PC-9 (cell line): ENCODE measurements at places on chromosomes 2 and 18. TPM values are rescaled to one million over a fixed set of nuclear protein-coding genes. Genes with fewer than 3 reads are reported as not detected.

DNA sequence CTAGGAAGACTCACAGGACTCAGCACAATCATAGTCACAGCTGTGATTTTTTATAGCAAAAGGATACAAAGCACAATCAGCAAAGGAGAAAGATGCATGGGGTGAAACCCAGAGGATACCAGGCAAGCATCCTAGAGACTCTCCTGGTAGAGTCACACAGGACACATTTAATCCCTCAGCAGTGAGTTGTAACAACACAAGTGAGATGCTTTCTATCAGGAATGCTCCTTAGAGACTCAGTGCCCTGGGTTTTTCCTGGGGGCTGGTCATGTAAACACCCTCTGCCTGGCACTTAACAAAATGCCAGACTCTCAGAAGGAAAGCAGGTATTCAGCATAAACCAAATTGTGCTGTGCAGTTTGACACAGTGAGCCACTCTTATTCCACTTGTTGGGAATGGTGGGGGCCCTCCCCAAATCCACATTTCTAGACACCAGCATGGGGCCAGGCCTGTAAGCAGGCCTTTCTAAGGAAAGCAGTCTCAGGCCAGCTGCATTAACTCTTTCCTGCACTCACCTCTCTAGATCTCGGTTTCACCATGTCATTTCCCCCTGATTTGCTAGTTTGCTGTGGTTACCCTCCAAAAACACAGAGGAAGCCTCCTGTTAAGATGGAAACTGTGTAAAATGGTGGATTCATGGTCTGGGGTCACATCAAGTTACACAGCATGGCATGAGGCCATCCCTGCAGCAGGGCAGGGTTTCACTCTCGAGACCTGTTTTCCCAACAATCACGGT, 16.9 kb upstream of the RNU4ATAC start:
- no peak for DNase-seq

- no peak for DNase-seq
Observed at GRCh38 chr18:75799449-75800330, 372.2 kb upstream of the SMIM21 start.

DNA sequence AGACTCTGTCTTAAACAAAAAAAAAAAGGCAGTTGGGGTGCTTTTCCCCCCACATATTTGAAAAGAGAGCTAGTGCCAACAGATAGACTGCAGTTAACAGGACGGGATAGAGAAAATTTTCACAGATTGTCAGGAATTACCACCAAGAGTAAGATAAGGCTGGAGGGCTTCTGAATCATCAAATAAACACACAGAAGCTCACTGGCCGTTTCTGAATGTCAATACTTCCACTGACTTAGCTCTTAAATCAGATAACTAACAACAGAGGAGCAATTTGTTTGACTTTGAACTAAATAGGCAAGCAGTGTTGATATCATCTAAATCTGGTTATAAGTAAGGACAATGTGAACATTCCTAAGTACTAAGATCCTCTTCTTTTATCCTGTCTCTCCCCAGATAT, 34.7 kb downstream of the PIEZO2 start:
- no peak for DNase-seq

- DNase-seq, result no peak
Observed at GRCh38 chr2:117502121-117502520, 312.4 kb upstream of the DDX18 start.

DNA sequence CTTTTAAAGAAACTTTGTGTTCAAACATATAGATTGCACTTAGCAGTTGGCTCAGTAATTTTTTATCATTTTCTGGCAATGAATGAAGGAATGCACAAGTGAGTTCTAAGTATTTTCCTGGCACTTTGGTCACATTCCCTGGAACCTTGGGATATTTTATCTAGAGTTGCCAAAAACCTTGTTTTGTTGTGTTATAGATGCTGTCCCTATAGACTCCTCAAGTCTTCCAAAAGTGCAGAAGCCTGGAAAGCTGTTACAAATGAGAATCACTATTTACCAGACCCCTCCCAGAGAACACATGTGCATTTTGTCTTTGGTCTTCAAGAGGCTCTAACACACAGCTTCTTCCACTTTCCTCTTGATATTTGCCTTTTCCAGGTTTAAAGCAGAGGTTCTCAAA, 108.3 kb downstream of the RND3 start:
- DNase-seq, result no peak

GRCh38 chr2:213187833-213188532, 36.6 kb upstream of the IKZF2 start:
- peak; percentile 60 for DNase-seq

GRCh38 chr18:61556862-61557261, 223.6 kb downstream of the CDH20 start:
- DNase-seq, result no peak

DNA sequence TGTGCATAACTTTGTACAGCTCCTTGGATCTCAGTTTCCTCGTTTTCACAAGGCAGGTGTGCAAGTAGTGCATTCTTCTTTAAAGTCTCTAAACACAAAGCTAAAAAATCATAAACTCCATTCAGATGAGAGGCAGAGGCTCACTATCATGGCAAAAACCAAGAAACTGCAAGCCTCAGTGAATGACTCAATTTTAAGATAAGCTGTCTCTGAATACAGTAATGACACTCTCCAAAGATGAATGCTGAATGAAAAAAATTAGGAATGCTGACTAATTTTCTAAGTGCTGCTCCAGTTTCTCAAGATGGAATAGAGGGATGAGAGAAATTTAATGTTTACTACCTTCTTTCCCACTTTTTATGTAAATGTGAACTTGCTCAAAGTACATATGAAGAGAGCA, 17.2 kb downstream of the B4GALT6 start:
- DNase-seq, result no peak

DNA sequence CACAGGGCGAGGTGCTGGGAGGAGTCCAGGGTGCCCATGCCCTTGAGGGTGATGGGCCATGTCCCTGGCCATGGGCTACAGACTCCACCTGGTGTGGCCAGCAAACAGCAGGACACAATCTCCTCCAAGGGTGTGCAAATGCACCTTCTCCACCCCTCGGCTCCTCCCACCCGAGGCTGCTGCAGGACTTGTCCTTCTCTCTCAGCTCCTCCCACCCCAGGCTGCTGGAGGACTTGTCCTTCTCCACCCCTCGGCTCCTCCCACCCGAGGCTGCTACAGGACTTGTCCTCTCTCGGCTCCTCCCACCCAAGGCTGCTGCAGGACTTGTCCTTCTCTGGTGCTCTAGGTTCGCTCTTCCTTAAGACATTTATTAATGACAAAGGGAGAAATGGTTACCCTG, 57.3 kb upstream of the SNTG2 start:
- DNase-seq, result no peak

DNA sequence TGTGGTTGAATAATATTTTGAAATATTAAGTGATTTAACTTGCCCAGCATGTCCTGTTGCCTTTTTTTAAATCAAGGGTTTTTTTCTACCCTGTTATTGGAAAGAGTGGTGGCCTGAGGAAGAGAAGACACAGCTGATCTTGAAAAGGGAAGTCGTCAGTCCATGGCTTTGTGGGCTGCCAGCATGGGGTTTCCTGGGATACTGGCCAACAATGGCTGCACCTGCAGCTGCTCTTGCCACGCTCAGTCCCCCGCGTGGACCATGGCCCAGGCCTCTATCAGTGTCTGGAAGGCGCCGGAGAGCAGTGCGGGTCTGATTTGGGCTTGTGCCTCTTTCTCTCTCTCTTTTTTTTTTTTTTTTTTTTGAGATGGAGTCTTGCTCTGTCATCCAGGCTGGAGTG, 99.3 kb downstream of the ASB1 start:
- DNase-seq, result no peak

DNA sequence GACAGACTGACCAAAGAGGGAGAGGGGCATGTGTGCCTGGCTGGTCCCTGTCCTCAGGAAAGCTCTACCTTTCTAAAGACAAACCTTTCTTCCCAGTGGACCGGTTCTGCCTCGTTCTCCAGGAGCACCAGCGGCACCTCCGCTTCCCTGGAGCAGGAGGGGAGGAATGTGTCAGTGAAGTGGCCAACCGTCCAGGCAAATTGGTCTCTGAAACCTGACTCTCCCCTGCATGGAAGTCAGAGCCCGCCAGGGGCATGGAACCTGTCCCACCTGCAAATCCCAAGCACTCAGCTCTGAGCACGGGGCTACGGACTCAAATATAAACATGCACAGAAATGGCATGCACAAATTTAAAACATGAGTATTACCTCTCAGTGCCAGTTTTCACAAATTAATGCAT, 62.9 kb downstream of the COL6A3 start:
- no peak for DNase-seq

GRCh38 chr2:96838345-96839292, 5.2 kb downstream of the ANKRD23 start:
- no peak for DNase-seq

DNA sequence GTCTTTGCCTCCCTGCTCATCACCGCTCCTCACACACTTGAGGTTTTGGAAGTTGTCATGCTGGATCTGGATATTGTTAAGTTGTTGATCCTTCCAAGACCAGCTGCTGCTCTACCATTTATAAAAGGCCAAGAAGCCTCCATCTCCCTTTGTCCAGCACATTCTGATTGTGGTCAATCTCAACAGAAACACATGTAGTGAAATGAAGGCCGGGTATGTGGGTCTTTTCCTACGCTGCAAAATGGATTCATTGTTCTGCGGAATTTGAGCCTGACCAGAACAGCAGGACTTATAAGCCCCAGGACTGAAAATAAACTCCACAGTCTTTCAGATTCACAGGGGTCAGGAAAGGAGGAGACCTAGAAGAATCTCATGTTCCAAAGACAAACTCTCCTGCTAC, 238.4 kb downstream of the CMPK2 start:
- no peak for DNase-seq

DNA sequence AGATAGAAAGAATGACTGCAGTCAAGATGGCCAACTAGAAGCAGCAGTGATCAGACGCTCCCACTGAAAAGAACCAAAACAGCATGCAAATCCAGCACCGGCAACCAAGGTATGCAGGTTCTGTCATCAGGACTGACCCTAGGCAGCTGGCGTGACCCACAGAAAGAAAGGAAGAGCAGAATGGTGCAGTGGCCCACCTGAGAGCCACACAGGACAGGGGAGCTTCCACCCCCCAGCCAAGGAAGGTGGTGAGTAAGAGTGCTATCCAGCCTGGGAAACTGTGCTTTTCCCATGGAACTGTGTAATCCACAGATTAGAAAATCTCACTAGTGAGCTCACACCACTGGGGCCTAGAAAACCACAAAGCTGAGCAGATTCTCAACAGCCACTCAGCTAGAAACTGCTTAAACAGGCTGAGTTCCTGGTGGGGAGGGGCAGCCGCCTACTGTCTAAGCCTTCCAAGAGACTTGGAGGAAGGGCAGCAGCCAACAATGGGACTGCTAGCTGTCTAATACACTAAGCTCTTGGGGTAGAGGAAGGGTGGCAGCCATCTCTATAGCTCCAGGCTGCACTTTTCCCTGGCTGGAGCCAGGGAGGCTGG, 127.9 kb downstream of the EVA1A start:
- no peak for DNase-seq

- no peak for DNase-seq
Observed at GRCh38 chr2:30406853-30407252, 40.2 kb upstream of the LCLAT1 start.

GRCh38 chr2:185537689-185538088, 200.9 kb upstream of the FSIP2 start:
- DNase-seq, result no peak

GRCh38 chr2:84873350-84873749, 7.5 kb downstream of the TRABD2A start:
- no peak for DNase-seq

DNA sequence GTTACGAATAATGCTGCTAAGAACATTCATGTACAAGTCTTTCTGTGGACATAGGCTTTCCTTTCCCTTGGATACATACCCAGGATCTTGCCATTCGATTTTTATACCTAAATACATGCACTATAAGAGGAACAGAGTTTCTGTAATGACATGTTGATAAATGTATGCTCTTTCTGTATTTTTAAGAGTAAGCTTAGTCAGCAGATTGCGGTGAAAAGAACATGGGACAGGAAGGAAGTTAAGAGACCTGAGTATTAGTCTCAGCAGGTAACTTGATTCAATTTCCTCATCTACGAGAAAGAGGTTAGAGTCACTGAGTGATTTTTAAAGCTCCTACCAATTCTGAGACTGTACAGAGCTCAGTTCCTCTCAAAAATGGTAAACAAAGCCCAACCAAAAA, 2.6 kb upstream of the TLK1 start:
- DNase-seq, result no peak

GRCh38 chr18:37309059-37309458, 256.5 kb downstream of the CELF4 start:
- no peak for DNase-seq

DNA sequence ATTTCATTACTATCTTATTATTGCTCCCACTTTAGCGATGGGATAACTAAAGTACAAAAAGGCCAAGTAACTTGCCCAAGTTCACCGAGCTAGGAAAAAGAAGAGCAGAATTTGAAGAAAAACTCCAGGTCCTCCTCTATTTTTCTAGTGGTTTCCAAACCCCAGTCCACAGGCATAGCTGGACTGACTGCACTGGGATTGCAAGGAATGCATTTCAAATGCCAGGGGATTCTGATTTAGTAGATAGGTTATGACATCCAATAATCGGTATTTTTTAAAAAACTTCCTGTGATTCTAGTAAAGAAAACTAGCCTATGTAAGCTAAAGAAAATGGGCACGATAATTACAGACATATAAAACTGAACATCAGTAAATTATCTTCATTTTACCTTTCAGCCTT, 62.7 kb upstream of the GALNT5 start:
- DNase-seq, result no peak

DNA sequence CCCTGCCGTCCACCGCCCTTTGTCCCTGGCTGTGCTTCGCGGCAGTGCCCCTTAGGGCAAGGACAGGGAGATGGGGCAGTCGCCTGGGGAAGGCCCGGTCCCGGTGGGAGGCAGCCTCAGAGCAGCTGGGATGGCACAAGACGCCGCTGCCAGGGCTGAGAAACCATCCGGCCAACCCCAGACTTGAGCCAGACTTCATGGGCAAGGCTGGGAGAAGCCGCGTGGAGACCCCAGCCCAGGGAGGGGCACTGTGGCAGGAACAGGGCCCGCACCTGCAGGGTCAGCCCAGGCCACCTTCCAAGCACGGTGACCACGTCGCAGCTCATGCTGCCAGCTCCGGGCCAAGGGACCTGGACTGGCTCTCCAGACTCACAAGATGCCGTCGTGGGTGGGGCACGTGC, 84.0 kb downstream of the NFATC1 start:
- no peak for DNase-seq

DNA sequence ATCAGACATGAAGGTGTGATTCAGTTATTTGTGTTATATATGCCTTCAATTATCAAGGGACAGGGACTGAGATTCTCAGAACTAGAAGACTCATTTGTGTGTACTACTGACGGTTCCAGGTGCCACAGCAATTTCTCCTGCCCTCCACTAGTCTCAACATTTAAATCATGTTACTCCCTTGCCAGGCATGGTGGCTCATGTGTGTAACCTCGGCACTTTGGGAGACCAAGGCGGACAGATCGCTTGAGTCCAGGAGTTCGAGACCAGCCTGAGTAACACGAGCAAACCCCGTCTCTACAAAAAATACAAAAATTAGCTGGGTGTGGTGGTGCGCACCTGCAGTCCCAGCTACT, 1.1 kb downstream of the CNDP2 start:
- no peak for DNase-seq

TLX2 gene
- 3.1 and 3.8 TPM in 2 replicates for total RNA-seq

MC4R gene
- total RNA-seq, result not detected in 2 replicates

RESP18 gene
- not detected in 2 replicates for total RNA-seq

DNAH6 gene
- not detected in 2 replicates for total RNA-seq

ACADL gene
- total RNA-seq, result 0.20 and 0.24 TPM in 2 replicates

CIB4 gene
- total RNA-seq, result not detected in 2 replicates
